Brain microvascular endothelial cell (primary cell): ENCODE measurements at places on chromosomes 7 and 10.
A peak's percentile ranks its signal among the peaks of the same experiment; 100 is the strongest.

DNA sequence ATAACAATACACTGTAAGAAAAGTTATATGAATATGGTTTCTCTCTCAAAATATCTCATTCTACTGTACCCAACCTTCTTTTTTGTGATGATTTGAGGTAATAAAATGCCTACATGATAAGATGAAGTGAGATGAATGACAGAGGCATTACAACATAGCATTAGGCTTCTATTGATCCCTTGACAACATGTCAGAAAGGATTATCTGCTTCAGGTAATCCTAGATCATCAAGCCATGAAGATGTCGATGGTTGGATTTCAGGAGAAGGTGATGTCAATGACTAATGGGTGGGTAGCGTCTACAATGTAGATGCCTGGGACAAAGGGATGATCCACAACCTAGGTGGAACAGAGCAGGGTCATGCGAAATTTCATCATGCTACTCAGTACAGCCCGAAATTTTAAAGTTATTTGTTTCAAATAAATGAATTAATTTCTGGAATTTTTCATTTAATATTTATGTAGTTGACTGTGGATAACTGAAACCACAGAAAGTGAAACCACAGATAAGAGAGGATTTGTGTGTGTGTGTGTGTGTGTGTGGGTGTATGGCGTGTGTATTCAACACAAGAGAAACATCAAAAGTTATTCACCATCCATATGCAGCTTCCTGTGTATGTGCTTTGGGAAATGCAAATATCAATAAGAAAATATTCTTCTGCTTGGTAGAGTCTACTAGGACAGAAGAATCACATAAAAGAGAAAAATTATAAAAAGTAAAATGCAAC lies 77.0 kb downstream of the MAGI2 start:
- peak; percentile 84 for DNase-seq

GRCh38 chr7:65444899-65445823 lies 71.5 kb downstream of the ZNF92 start:
- DNase-seq: no peak

- DNase-seq: no peak
Measured at GRCh38 chr7:148698397-148699023, at the start of gene CUL1. Gene CUL1, plus strand, starts transcription at chr7:148698903. Its CDS starts 31,220 bp downstream, at chr7:148730123.

DNA sequence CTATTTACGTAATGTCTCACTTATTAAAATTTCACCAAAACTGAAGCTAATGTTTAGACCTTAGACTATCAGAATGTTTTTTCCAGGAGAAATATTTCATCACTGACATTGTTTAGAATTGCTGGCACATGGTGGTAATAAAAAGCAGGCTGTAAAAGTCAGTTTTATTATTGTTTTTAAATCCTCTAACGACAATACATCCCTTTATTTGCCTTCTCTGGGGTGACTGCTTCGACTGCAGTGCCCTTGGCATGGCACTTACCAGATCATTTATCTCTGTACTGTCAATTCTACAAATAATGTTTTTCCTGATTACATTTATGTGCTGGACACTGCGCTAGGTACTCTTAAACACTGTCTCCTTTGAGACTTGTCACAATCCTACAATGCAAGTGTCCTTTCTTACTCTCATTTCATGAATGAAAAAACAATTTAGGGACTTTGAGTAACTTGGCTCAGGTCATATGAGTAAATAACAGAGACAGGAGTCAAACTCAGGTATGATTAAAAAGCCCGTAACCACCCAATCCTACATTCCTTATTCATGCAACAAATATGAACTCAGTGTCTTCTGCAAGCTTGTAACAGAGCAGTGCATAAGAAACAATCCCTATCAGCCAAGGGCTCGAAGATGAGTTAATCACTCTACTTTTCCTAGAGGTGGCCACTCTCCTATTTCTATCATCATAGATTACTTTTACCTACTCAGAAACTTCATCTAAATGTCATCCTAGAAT lies 5.6 kb upstream of the ING3 start:
- no peak for DNase-seq

DNA sequence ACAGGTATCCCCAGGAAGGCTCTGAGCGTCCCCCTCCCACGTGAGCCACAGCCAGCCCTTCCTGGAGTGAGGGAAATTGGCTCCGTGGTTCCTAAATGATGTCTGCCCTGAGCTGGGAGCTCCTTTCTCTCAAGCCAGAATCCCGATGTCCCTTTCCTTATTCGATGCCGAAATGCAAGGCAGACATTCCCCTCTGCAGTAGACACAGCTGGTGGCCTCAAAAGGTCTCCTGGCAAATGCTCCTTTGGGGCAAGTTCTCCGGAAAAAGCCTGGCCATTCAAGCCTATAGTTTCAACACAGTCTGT lies 98.9 kb downstream of the HIP1 start:
- no peak for DNase-seq

DNA sequence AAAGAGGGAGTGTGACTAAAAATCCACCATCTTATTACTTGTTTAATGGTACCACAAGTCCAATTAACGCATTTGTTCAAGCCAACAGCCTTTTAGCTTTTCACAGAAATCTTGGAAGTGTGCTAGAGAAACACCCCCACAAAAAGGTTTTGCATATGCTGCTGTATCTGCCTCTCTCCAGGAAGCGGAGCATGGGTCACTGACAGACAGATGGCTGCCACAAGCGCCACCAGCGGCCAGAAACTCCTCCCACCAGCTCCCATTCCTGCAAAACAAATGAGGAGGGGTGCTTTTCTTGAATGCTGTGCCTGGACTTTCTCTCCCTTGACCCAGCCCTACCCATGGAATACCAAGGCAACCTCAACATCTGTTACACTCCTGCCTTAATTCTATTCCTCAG lies 176.3 kb upstream of the LRGUK start:
- DNase-seq: no peak

DNA sequence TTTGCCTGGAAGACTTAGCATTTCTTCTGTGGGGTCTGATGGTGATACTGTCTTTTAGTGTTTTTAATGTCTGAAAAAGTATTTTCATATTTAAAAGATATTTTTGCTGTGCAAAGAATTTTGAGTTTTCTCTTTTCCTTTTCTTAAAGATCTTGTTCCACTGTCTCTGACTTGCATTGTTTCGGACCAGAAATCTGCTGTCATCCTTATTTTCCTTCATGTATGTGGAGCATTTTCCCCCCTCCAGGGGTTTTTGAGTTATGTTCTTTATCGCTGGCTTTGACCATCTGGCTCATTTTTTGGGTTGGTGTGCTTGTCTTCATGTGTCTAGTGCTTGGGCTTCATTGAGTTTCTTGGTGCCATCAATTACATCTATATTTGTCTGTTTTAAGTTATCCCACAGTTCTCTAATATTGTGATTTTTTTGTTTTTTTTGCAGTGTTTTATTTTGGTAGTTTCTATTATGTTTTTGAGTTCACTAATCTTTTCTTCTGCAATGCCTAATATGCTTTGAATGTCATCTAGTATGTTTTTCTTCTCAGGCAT lies 119.9 kb downstream of the MGMT start:
- DNase-seq: no peak

- DNase-seq: no peak
Measured at GRCh38 chr10:62037890-62038608, 136.6 kb downstream of the ARID5B start.

DNA sequence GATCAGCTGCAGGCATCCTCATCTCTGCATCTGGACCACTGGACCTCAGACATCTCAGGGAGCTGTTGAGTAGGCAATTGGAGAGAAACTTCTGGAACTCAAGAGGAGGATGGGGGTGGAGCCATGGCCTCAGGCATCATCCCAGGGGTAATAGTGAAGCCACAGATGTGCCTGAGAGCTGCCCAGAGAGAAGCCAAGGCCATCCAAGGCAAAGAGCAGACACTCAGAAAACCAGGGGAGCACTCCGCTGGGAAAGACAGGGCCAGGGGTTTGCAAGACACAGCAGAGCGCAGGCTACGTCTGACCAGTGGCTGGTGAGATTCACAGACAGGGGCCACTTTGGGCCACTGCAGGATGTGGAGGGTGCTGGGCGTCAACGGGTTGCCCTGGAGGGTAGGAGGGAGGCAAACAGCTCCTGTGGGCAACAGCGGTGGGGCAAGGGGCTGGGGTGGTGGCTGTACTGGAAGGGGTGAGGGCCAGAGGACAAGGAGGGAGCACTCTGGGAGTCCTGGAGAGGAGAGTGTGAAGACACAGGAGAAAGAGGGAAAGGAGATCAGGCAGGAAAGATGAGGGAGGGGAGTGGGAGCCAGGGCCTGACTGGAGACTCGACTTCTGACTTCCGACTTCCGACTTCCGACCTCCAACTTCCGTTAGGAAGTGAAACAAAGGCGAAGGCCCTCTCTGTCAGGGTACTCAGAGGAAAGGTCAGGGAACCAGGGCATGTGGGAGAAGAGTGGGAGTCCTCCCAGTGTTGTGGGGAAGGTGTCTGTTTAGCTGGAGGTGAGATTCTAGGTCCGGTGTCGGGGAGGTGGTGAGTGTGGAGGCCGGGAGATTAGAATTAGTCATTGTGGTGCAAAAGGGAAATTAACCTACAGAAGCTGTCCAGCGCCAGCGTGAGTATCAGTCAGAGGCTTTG lies 69.7 kb upstream of the ANTXRL start:
- DNase-seq: no peak

GRCh38 chr7:157991351-157991750 lies 596.3 kb downstream of the PTPRN2 start:
- DNase-seq: no peak

GRCh38 chr7:158329014-158329610 lies 258.5 kb downstream of the PTPRN2 start:
- no peak for DNase-seq
